ENCODE measurements at places on chromosomes 7 and 10. TPM values are rescaled to one million over a fixed set of nuclear protein-coding genes. Genes with fewer than 3 reads are reported as not detected.

- no peak for DNase-seq
Observed at GRCh38 chr7:125391921-125392320, 462.3 kb upstream of the POT1 start.

- DNase-seq: no peak
Observed at GRCh38 chr10:120969219-120969645, 118.1 kb downstream of the WDR11 start.

GRCh38 chr7:35728412-35729060, 33.6 kb upstream of the HERPUD2 start:
- no peak for DNase-seq

GRCh38 chr7:148156233-148156632, 434.3 kb upstream of the C7orf33 start:
- DNase-seq: no peak

GRCh38 chr7:106514881-106515280, 146.1 kb downstream of the CCDC71L start:
- DNase-seq: no peak

- no peak for DNase-seq
Observed at GRCh38 chr7:70619130-70619529, 512.8 kb upstream of the GALNT17 start.

WDR37 gene
- 17.4 TPM for total RNA-seq

GRCh38 chr7:28071570-28071969, 109.0 kb downstream of the JAZF1 start:
- DNase-seq: no peak

GRCh38 chr10:131345691-131346090, 34.2 kb upstream of the TCERG1L start:
- no peak for DNase-seq

DNA sequence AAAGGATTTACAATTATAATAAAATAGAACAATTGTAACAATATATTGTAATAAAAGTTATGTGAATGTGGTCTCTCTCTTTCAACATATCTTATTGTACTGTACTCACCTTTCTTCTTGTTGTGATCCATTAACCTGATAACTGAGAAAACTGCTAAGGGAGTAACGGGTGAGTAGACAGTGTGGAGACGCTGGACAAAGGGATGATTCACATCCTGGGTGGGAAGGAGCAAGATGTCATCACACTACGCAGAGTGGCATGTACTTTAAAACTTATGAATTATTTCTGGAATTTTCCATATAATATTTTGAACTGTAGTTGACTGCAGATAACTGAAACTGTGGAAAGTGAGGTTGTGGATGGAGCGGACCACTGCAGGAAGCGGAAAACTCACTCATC, 91.2 kb upstream of the PLPP4 start:
- no peak for DNase-seq

DNA sequence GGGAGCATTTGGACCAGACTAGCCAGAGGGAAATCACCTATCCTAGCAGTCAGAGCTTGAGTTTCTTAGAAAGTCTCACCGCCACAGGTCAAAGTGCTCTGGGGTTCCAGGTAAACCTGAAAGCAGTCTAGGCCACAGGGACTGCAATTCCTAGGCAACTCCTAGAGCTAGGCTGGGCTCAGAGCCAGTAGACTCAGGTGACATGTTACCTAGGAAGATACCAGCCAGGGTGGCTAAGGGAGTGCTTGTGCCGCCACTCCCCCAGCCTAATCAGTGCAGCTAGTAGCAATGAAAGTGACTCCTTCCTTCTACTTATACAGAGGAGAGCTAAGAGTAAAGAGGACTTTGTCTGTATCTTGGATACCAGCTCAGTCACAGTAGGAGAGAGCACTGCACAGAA, 348.7 kb upstream of the HPS1 start:
- no peak for DNase-seq

ANK3 gene
- total RNA-seq: 22.9 TPM

IGF2BP3 gene
- total RNA-seq: 2.7 TPM

- no peak for DNase-seq
Observed at GRCh38 chr10:101379663-101380352, 25.8 kb downstream of the BTRC start.

GRCh38 chr7:137774793-137775201, 72.0 kb downstream of the DGKI start:
- no peak for DNase-seq

- no peak for DNase-seq
Observed at GRCh38 chr7:66707825-66708224, 32.7 kb upstream of the RABGEF1 start.

- DNase-seq: peak; percentile 69
Observed at GRCh38 chr10:93703066-93703465, 674 bp upstream of the FRA10AC1 start.

GRCh38 chr10:99678921-99679320, 19.6 kb downstream of the ENTPD7 start:
- no peak for DNase-seq
